ENCODE measurements at places on chromosomes 12 and 14.
A peak's percentile ranks its signal among the peaks of the same experiment; 100 is the strongest.

DNA sequence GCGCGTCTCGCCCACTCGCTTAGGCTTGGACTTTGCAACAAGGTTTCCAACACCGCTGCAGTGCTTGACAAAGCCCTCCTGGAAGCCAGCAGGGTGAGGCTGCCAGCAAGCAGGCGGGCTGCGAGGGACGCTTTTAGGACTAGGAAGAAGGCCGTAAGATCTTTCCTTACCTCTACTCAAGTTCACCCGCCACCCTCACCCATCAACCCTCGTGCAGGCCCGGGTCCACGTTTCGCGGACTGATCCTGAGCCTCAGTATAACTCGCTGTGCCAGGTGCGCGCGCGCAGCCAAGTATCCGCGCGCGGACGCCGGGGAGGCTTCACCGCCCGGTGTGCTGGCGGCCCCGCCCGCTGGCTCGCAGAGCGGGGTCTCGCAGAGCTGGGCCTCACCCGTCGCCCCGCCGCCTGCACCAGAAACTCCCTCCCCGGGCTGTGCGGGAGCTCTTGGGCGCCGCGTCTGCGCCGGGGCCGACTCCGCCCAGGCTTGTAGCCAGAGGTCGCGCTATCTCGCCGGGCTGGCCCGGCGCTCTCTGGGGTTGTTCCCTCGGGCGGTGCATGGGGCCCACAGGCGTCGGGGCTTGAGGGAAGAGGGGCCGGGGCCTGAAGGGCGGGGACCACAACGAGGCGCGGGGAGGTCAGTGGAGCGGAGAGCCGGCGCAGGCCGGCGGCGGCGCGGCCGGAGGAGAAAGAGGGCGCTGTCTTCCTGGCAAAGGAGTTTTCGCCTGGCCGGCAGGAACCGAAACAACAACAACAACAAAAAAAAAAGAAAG, 7.6 kb upstream of the SIX1 start:
- DNase-seq = no peak

GRCh38 chr14:61421212-61421923, 100.0 kb downstream of the PRKCH start:
- no peak for DNase-seq

GRCh38 chr14:58301416-58301815, 3.1 kb downstream of the ARID4A start:
- DNase-seq = no peak

GRCh38 chr12:103673891-103674375, 86.9 kb downstream of the STAB2 start:
- no peak for DNase-seq

DNA sequence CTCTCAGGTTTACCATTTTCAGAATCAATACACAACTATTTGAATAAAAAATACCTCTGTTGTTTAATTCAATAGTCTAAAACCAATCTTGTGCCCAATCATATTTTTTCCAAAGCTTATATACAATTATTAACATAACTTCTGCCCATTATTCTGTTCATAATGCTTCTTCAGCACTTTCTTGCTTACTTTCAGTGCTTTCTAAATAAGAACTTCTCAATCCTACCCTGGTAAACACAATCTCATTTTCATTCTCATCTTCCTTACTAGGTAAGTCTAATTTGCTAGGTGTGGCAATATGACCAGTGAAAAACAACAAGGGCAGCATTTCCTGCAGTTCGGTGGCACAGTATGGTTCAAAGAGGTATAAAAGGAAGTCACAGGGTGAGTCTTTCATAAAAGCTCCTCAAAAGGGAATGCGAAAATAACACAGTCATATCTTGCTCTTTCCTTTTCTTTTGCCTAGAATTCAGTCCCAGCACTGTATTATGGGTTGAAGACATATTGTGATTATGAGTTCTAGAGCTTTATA, 103.5 kb downstream of the FOXG1 start:
- DNase-seq = no peak

GRCh38 chr12:122018937-122019336, 2.7 kb upstream of the BCL7A start:
- no peak for DNase-seq

- no peak for DNase-seq
These were observed 83.4 kb downstream of the CNTN1 start for GRCh38 chr12:40775661-40776060.

DNA sequence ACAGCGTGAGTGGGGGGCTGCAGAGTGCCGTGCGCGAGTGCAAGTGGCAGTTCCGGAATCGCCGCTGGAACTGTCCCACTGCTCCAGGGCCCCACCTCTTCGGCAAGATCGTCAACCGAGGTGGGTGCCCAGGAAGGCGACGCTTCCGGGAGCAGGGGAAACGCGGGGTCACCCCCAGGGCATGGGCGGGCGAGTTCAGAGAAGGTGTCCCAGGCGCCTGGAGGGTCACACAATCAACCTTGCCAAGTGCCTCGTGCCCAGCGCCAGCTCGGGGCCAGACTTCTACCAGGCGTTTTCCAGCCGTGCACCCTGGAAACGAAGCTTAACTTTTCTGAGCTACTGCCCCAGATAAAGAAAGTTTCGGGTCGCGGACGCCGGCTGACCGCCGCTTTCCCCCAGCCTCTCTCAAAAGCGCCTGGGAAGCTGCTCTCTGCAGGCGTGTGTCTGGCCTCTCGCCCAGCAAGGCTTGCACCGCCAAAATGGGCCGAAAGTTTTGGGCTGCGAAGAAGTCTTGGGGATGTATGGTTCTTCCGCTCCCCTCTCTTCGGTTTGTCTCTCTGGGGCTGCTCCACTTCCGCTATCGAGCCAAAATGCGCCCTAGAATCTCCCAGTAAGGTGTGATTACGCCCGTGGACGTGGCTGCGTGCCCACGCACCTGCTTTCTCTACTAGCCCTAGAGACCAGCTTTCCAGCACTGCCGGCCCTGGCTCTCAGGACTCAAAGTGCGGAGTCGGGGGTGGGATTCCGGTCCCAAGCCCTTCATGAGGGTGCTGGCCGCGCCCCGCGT, 1.7 kb downstream of the WNT1 start:
- DNase-seq = no peak

GRCh38 chr14:69288011-69288771, 28.2 kb downstream of the GALNT16 start:
- DNase-seq = no peak

GRCh38 chr12:26471560-26471959, 276.2 kb downstream of the SSPN start:
- DNase-seq = no peak

GRCh38 chr12:93790472-93791152, 113.4 kb downstream of the CRADD start:
- no peak for DNase-seq

GRCh38 chr14:89144642-89145041, 272.4 kb downstream of the FOXN3 start:
- DNase-seq = no peak

GRCh38 chr12:90074086-90074485, 365.4 kb upstream of the ATP2B1 start:
- DNase-seq = no peak

GRCh38 chr12:113098441-113099028, 37.0 kb downstream of the RASAL1 start:
- DNase-seq = peak; percentile 74

GRCh38 chr14:61813096-61813606, 50.9 kb downstream of the SNAPC1 start:
- DNase-seq = no peak

GRCh38 chr12:45268672-45269411, 52.9 kb downstream of the ANO6 start:
- no peak for DNase-seq

- no peak for DNase-seq
These were observed 245.7 kb downstream of the KCNC2 start for GRCh38 chr12:74963867-74964331.

- DNase-seq = no peak
These were observed 11.4 kb downstream of the EIF2S1 start for GRCh38 chr14:67371247-67372148.

DNA sequence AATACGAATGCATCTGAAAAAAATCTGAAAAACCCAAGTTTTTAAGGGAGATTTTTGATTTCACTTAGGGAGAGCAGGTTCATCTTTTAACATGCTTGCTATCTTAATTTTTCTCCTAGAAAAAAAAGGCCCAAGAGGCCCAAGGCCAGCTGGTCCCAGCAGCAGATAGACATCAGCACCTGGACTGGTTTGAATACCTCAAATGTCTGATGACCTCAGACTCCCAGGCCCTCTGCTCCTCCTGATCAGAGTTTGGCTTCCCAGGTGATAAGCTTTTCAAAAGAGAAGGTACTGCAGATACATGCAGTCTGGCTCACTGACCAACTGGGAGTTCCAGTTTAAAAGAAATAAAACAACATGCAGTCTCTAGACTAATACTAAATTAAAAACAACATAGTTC, 82.6 kb downstream of the C2CD5 start:
- no peak for DNase-seq

DNA sequence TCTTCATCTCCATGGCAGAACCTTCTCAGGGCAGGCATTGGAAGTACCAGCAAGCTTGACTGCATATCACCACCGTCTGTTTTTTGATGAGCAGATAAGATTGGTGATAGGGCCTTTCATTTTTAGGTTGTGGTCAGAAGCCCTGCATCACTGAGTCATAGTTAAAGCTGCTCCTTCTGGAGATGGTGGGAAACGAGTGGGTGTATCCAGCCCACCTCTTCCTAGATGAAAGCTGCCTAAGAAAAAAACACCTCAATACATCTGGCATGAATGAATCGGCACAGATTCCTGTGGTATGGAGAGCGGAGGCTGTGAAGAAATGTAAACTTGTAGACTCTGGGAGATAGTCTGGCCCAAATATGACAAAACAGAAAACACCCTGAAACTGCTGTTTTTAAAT, 248.7 kb upstream of the EGLN3 start:
- no peak for DNase-seq

- no peak for DNase-seq
These were observed 31.2 kb downstream of the VEZT start for GRCh38 chr12:95248604-95249360.

- peak; percentile 77 for DNase-seq
These were observed 86.8 kb upstream of the HIF1A start for GRCh38 chr14:61608245-61609165.

DNA sequence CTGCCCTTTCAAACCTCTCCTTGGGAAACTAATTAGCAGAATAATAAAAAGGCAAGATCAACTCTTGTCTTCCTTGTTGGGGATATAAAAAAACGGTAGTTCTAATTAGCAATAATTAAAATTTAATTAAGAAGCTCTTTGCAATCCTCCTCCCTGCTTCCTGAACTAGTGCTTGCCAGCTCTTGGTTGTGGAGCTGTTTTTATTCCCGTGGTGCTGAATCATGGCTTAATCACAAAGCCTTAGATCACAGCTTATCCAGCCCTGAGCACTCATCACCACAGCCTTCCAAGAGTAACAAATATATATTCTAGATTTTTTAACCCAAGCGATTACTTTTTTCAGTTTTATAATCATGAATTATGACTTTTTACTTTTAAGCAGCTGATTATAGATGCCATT, 63.2 kb upstream of the INSM2 start:
- no peak for DNase-seq

- DNase-seq = peak; percentile 91
These were observed 232.4 kb downstream of the AEBP2 start for GRCh38 chr12:19671695-19672094.

- DNase-seq = peak; percentile 60
These were observed at the start of gene MLXIP for GRCh38 chr12:122078141-122079032. MLXIP (plus strand) TSS chr12:122078756; CDS start chr12:122078854, 98 bp downstream.

- DNase-seq = no peak
These were observed 13.0 kb upstream of the APOBEC1 start for GRCh38 chr12:7678744-7679143.

Measured in NCI-H1694 (cell line).